ENCODE measurements at places on chromosomes 7 and 10. TPM values are rescaled to one million over a fixed set of nuclear protein-coding genes. Genes with fewer than 3 reads are reported as not detected.

PRTFDC1 gene
- 2.7 TPM for total RNA-seq

DNA sequence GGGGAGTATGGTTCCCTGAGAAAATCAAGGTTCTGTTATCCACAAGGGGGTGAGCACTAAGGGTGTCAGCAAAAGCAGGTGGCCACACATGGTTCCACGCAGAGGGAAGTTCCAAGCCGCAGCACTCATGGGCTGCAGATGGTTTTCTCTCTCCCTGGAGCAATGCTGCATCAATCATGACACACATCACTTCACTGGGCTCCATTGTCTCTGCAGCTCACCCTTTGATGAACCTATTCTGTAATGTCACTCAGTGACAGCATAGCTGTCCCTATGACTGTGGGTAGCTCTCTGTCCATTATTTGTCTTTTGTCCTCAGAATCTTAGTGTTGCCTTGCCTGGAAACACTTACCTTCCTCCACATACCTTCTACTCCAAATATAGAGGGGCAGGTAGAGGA, 34.8 kb downstream of the LRRC18 start:
- no peak for DNase-seq

- DNase-seq = peak; percentile 93
These were observed 11.4 kb upstream of the REPIN1 start for GRCh38 chr7:150357270-150357669.

H2BK1 gene
- total RNA-seq = not detected

DNA sequence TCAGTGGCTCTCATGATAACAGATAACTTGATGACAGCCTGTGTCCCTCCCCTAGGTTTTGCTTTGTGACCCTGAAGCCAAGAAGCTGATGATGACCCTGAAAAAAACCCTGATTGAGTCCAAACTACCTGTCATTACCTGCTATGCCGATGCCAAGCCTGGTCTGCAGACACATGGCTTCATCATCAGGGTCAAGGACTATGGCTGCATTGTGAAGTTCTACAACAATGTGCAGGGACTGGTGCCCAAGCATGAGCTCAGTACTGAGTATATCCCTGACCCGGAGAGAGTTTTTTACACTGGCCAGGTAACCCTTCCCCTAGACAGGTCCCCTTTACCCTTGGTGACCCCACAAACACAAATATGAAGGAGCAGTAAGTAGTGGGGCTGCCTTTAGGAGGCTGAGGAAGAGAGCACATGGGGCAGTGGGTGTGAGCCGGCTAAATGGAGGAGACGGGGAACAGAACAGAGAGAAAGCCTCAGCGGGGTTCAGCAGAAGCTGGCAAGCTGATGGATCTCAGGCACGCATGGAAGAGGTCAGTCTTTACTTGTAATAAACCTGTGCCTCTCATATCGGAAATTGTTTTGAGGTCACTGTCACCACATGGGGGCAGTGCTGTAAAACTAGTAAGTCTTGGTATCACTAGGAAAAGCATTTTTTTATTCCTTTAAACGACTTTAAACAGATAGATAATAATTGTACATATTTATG, 20.2 kb downstream of the PDCD11 start:
- DNase-seq = peak; percentile 78

DNA sequence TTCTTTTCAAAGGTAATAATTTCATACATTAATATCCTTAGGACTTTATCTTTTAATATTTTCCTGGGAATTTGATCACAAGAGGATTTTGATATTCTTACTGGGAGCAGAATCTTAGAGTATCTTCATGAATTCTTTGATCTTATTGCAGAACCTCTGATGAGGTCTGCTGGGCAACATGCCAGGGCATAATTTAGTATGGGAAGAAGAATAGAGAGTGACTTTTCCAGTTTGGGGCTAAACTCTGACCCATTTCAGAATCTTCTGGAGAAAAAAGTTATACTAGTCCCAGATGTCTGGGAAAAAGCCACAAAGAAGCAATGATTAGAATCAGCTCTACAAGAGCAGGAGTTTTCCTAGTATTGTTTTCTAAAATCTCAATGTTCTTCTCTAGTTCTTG, 28.0 kb upstream of the RSU1 start:
- DNase-seq = no peak

DNA sequence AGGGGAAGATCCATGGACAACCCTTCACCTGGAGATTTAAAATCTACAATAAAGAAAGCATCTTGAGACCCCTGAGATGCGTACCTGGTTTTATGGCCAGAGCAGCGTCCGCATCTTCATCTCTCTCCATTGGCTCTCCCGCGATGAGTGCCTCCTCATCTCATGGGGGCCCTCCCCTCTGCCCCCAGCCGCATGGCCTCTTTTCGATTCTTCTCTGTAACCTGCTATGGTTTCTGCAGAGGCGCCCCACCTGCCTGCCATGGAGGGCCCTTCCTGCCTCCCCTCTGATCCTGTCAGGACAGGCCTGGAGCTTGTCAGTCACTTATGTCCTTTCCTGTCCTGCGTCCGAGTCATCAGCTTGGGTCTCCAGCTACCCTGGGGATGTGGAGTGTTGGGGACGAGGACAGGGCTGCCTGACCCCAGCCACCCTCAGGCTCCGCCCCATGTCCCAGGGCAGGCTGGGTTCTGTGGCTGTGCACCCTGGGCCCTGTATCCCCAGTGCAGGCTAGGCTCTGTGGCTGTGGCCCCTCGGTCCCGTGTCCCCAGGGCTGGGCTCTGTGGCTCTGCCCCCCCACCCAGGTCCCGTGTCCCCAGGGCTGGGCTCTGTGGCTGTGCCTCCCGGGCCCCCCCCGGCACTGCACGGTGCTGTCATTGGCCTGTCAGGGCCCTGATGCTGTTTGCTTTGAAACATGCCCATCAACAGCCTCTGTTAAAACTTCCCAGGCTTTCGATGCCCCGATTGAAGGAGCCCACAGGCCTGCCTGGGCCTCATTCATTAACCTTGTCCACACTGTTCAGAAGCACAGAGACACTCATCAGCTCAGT, 99.8 kb downstream of the WDR37 start:
- DNase-seq = no peak

- DNase-seq = no peak
These were observed 160.6 kb downstream of the LCOR start for GRCh38 chr10:96992721-96993120.

- peak; percentile 53 for DNase-seq
These were observed 41.2 kb upstream of the VCL start for GRCh38 chr10:73956476-73957359.

SAP25 gene
- total RNA-seq = 9.9 TPM

GRCh38 chr10:44382131-44382858, 2.6 kb downstream of the CXCL12 start:
- no peak for DNase-seq

PKD1L1 gene
- 0.09 TPM for total RNA-seq

TMEM270 gene
- not detected for total RNA-seq

DNA sequence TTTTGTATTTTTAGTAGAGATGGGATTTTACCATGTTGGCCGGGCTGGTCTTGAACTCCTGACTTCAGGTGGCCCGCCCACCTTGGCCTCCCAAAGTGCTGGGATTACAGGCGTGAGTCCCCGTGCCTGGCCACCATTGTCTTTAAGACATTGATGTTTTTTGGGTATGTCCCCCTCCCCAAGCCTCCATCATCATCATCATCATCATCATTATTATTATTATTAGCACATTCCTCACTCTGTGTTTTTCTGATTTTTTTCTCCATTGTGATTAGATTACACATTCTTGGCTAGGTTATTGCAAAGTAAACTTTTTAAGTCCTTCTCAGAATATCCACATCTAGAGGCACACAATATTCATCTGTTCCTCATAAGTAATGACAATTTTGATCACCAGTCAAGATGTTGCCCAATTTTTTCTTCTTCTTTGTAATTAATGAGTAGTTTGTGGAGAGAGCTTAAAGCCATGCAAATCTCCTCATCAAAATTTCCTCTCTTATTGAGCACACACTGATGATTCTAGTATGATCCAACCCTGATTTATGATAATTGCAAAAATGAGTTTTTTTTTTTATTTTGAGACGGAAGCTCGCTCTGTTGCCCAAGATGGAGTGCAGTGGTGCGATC, 47.5 kb downstream of the EPC1 start:
- DNase-seq = no peak

GRCh38 chr7:98229441-98229840, 18.2 kb downstream of the BHLHA15 start:
- DNase-seq = no peak

DNA sequence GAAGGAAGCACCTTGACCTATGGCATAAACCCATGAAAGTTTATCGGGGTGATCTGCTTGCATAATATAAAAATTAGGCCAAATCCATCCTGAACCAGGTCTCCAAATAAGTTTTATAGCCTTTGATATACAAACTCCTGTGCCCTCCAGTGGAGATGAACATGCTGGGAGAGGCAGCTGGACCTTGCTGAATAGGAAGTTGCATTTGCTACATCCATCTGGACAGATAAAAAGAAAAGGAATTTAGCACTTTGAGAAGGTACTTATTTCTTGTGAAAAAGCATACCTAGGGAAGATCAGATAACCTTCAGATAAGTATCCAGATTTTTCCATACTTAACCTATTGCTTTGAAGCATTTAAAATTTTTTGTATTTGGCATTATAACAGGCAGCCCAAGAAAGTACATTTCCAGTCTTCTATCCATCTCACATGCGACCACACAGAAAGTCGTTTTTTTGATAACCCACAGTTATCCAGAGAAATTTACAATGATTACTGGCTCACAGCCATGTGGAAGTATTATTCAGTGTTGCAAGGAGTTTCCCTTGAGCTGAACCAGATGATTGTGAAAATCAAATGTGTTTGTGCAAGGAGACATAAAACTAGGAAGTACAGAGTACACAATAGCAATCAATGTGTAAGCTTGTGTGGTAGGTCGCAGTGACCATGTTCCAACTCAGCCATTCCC, 124.4 kb upstream of the STK17A start:
- no peak for DNase-seq

DNA sequence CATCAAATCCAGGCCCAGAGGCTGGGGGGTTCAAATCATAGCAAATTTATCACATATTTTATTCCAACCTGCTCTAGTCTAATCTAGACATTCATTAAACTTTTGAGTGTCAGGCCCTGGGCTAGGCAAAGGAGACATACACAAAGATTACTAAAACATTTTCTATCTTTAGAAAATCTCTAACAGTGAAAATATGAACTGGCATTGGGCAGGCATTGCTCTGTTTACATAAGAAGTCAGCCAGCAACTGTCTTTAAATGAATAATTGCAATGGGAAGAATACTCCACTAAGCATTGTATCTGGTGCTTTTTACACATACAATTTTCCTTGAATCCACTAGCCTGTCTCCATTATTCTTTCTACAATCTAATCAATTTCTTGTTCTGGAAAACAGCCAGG, 222.5 kb upstream of the LRRN3 start:
- no peak for DNase-seq

ZNF680 gene
- 13.6 TPM for total RNA-seq

GRCh38 chr10:95531994-95532399, 29.2 kb downstream of the SORBS1 start:
- DNase-seq = no peak

- no peak for DNase-seq
These were observed 359.6 kb downstream of the ARL4A start for GRCh38 chr7:13047061-13047460.

DNA sequence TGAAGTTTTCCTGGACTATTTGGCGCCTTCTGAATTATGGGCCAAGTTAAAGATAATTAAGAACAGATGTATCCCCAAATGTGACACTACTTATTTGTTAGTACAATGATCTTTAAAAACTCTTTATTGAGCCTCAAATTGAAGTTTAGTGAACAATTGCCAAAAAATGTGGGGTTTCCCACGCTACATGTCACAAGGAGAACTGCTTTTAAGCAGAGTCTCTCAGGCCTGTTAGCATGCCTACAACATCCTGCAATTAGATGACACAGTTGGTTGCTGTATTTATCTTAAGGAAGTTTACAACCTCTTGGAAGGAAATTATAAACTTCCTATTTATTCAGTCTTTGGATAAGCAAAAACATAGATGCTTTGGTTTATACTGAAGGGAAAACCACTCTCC, 733.0 kb downstream of the TNS3 start:
- no peak for DNase-seq

DNA sequence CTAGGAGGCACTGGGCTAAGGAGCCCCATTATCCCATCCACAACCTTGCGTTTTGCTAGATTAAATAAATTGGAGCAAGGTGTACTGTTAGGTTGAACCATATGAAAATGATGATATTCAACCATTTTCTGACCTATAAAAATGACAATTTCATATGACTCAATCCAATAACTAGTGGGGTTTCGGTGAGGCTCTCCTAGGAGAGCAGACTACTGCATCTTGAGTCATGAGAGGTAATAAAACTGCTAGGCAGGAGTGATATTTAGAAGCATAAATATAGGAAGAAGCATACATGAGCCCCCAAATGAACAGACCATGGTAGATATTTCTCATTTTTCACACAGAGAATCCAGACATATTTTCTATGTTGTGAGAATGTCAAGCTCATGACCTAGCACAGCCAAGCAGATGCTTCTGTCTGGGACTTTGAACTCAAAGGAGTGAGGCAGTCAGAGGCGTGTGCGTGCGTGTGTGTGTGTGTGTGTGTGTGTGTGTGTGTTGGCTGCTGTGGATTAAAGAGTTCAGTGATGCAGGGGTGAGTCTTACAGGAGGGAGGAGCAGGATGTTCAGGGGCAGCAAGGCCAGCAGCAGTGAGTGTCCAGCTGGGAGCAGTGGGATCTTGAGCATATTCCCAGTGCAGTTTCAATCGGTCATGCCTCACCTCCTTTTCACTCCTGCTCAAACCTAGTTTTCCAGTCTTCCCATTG, 17.8 kb upstream of the WDR11 start:
- no peak for DNase-seq

DNA sequence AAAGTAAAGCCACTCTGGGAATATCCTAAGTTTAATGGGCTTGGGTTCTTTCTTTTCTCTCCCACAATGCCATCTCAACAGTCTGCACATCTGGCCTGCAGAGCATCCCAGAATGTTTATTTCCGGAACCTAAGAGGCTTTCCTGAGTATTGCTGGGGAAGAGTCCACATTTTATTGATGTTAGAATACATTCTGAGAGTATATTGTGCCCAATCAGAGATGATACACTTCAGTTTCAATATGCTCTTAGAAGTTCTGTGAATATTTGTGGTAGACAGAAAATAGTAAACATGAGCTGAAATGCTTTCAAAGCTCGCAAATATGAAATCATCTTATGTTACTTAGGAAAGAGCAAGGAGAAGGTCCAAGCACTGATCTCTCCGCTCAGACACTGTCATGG, 200.6 kb downstream of the TWIST1 start:
- DNase-seq = no peak

GRCh38 chr10:67819768-67820204, 18.2 kb downstream of the DNAJC12 start:
- peak; percentile 38 for DNase-seq

DNA sequence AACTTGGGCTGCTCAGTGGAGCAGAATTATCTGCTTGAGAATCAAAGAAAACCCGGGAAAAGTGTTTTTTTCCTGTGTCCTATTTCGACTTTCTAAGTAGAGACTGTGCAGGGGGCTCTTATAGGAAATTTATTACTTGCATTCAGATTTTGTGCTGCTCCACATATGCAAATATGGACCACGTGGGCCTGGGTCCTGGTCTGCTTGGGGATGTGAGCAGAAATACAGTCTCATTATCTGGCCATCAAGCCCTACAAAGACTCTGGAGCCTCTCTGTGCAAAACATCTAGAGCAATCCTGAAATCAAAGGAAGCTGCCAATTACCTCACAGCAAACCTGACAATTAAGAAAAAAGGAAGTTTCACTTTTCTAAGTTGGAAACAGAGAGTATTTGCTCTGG, 216.9 kb downstream of the LRMDA start:
- DNase-seq = no peak

- DNase-seq = no peak
These were observed 30.1 kb downstream of the CAV1 start for GRCh38 chr7:116554911-116555310.

CYP2W1 gene
- not detected for total RNA-seq

- no peak for DNase-seq
These were observed 55.4 kb upstream of the SEC61G start for GRCh38 chr7:54814401-54814800.

MOGAT3 gene
- not detected for total RNA-seq
